NCI-H524 (cell line): ENCODE measurements at places on chromosomes 7 and 10.

- DNase-seq: peak; percentile 2
These were observed 997.2 kb upstream of the GHITM start for GRCh38 chr10:83142074-83142563.

- DNase-seq: no peak
These were observed 732.0 kb downstream of the XPNPEP1 start for GRCh38 chr10:109191341-109191740.

DNA sequence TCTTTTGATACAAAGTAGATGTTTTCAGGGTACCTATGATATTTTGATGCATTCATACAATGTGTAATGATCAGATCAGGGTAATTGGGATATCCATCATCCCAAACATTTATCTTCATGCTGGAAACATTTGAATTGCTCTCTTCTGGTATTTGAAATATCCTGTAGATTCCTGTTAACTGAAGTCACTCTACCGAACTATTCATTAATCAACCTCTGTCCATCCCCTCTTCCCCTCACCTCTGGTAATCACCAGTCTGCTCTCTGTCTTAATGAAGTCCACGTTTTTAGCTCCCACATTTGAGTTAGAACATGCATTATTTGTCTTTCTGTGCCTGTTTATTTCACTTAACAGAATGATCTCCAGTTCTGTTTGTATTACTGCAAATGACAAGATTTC is 11.3 kb downstream of the MTG1 start:
- no peak for DNase-seq

GRCh38 chr10:11678074-11678793 is 63.9 kb upstream of the ECHDC3 start:
- no peak for DNase-seq

DNA sequence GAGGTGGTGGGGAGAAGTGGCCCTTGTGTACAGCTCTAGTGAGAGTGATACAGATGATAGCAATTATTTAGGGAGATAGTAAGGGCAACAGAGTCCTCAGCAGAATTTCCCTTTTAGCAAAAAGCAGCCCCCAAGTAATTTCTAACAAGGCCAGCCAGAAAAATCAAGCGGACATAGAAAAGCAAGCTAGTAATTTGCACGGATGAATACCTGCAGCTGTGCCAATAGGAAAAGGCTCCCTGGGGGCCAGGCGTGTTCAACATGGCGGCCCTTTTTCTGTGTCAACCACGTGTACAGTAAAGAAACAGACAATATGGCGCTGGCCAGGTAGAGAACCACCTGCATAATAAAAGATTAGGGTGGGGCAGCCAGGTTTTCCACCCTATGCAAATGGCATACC is 7.4 kb downstream of the MCM10 start:
- DNase-seq: no peak

GRCh38 chr10:33315891-33316290 is 18.6 kb downstream of the NRP1 start:
- DNase-seq: no peak

DNA sequence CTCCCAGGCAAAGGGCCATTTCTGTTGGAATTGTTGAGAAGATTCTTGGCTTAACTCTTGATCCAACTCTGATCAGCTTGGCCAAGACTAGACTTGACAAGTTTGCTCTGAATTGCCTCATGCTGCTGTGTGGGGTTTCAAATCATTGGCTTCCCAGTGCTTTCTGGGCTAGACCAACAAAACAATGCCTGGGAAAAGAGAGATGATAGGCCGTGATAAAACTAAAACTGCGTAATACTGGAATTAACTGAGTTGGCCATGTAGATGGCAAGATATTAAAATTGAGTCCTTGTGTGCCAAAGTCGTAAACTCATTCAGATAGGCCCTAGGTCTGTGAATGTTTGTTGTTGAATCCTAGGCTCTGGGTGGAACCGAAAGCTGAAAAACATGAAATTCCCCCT is 222.6 kb downstream of the MGMT start:
- no peak for DNase-seq

GRCh38 chr7:2666588-2667250 is 21.3 kb upstream of the AMZ1 start:
- no peak for DNase-seq
